ENCODE measurements at places on chromosomes 12 and 14.

DNA sequence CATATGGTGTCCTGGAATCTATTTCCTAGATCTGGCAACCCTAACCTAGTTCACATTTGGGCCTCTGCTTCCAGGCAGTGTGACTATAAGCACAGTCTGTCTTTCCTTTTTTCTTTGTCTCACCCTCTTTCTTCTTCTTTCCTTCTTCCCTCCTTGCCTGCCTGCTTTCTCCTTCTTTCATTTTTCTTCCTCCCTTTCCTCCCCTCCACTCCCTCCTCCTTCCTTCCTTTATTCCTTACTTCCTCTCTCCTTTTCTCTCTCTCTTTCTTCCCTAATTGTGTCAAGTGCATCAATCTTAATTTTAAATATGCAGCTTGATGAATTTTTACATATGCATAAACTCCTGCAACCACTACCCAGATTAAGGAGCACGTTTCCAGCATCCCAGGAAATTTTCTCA is 4.6 kb upstream of the DAO start:
- DNase-seq, result no peak

DNA sequence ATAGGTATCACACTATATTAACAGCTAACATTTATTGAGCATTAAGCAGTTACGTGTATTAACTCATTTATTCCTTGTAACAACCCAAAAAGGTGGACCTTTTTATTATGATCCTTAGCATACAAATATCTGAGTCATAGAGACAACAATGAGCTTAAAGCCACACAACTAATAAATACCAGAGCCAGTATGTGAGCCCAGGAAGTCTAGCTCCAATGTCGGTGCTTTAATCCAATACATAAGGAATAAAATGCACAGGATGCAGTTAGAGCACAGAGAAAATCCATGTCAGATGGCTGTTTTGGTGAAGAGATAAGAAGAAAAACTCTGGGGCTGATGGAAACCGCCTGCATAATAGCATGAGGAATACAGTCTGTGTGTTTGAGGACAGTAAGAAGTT is 888.6 kb downstream of the TMTC2 start:
- no peak for DNase-seq

DNA sequence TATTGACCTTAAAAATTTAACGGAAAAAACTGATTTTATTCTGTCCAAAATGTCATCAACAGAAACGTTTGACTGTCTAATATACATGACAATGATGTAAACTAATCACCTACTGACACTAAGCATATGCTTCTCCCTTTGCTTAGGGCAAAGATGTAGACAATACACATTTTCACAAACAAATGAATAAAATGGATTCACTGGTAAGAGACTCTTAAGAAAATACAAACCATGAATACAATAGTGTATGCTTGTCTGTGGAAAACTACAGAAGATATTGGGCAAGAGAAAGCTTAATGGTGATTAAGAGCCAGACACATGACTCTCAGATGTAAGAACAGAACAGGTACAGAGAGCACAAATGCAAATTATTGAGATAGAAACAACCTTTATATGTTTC is 1248.7 kb downstream of the FSCB start:
- no peak for DNase-seq

DNA sequence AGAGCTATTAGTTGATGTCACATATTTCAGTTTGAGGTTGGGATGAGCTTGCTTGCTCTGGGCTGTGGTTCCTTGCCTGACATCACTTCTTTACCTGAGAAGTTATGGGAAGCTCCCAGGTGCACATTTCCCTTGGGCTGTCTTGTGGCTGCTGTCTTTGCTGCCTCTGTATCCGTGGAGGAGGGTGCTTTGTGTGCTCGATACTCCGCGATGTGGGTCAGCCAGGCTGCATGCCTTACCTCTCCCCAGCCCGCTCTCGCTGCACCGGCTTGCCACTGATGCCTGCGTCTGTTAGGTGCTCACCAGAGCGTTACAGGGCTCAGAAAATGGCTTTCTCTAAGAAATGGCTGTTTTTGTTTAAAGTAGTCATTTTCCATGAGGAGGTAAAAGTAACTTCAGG is 19.6 kb downstream of the PELI2 start:
- DNase-seq, result no peak

DNA sequence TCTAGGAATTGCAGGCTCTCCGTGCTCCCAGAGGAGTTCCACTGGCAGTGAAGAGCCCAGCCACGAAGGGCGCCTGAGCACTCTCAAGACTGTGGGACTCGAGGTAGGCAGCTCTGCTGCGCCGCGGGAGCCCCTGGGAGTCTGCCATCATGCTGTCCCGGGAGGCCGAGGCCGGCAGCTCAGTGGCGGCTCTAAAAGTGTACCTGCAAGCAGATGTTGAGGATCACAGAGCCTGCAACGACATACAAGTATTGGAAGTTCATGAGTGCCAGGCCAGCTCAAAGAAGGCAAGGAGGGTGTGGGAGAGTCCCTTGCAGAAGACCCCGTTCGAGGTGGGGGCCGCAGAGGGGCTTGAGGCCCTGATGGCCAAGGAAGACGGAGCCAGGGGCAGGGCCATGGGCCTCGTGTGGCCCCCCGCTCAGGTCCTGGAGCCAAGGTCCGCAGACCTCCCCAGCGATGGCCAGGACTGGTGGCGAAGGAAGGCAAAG is 62.7 kb downstream of the MUCL1 start:
- no peak for DNase-seq

GRCh38 chr12:94110258-94110657 is 38.1 kb upstream of the PLXNC1 start:
- no peak for DNase-seq

DNA sequence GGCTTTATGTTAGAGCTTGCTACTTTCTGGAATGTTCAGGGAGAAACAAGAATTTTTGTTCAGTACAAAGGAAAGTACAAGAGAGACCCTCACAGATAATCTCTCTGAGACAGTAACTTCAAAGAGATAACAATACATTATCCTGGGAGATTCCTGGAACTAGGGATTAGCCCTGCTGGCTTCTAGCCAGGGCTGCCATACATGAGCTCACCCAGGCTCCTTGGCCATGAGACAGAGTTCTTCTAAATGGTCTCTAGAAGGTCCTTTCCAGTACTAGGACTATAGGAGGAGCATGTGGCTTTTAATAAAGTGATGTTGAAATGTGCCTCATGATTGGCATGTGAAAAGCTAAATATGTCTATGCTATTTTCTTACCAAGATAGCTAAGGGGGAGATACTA is 342.5 kb downstream of the EMP1 start:
- no peak for DNase-seq

DNA sequence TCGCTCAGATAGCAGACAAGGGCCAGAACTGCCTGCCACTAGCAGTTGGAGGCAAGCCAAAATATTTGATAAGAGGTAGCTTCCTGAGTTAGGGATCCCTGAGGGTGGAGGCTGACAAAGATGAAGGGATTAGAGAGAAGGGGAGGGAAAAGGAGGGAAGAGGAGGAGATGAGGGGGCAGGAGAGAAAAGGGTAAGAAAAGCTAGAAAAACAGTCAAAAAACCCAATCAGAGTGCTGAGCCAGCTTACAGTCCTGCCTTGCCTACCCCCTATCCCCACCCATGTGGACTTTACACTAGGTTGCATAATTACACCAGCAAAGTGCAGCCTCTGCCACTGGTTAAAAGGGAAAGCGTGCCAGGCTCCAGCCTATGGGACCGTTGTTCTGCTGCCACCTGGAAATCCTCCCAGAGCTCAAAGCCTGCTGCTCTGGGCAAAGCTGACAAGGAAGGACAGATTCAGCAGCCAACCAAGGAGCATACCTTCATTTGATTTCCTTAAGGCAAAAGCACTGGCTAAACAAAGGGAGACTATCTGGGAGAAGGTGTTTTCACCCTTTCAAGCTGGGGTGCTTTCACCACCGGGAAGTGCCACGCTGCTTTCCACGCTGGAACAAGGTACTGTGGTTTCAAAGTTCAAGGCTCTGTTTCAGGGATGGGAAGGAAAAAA is 3.8 kb upstream of the NUMB start:
- no peak for DNase-seq

DNA sequence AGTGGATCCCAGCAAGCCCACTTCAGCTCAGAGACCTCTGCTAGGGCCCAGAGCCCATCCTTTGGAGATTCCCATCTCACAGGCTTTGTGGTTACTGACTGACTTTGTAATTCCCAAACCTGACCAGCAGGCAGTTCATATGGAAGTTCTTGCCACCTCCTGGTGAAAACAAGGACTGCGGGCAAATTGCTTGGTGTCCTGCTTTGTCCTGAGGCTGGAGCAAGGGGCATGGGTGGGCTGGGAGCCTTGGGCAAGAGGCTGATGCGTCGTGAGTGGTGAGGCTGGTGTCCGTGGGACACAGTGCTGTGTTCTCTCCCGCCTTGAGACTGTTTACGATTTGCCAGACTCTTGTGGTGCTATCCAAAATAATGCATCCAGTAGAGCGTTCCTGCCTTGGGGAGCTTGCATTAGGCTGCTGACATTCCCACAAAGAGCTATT is 91.0 kb downstream of the LRRC74A start:
- no peak for DNase-seq

- DNase-seq, result no peak
These were observed 221.8 kb downstream of the PHLDA1 start for GRCh38 chr12:75809746-75810145.

GRCh38 chr14:89470401-89470800 is 53.4 kb upstream of the FOXN3 start:
- DNase-seq, result no peak

- DNase-seq, result no peak
These were observed 32.6 kb downstream of the ARMH4 start for GRCh38 chr14:58119381-58119780.

GRCh38 chr12:67751381-67751928 is 102.9 kb downstream of the DYRK2 start:
- no peak for DNase-seq

- DNase-seq, result no peak
These were observed 14.9 kb upstream of the SCFD1 start for GRCh38 chr14:30607156-30607780.

DNA sequence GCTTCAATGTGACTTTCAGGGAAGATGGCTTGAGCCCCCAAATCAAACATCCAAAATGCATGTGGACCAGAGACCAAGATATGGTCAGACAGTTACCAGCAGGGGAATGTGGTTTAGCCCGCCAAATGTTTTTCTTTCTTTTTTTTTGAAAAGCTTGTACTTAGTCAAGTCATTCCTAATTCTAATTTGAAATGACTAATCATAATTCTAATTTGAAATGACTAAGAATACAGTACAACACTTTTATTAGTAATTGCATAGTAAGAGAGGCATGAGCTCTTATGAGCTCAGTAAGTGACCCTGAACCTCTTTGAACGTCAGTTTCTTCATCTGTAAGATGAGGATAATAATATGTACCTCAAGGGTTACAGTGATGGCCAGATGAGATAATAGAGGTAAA is 72.4 kb downstream of the HECTD4 start:
- no peak for DNase-seq

DNA sequence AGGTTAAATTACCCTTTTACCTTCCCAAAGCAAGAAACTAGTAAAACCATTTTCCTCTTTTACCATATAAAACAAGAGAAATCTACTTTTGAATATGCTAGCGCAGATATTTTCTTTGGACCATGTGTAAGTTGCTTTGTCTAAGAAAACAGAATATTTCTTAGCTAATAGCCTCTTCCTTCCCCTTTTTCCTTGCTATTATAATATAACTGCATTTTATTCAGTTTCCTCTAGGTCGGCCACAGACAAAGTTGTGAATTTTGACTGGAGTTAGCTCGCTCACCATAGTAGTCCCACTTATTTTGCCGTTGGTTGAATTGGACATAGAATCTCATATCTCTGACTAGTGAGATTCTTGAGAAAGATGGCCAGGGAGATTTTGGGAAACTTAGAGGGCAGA is 115.6 kb downstream of the PLEKHA5 start:
- no peak for DNase-seq

DNA sequence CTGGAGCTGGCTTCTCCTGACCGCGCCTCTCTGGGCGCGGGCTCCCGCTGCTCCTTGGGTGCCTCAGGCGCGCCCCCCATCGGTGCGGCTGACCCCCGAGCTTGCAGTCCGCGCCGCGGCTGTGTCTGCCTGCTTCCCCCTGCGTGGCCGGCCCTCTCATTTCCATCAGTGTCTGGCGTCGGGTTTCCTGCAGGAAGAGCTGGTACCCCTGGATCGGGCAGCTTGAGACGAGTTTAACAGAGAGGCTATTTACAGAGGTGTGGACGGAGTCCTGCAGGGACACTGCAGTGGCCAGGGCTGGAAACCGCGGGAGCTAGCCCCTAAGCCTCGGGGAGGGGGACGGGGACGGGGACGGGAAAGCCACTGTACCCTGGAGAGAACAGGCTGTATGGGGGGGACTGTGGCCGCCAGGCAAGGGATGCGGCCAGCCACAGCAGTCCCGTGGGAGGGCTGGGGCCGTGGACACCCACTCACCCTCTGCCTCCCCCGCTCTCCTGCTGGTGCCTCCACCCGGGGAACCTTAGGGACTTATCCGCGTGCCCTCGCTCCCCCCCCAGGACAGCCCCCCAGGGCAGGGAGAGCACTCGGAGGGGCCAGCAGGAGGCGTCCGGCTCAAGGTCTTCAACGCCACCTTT is 3.7 kb upstream of the CACNA2D4 start:
- no peak for DNase-seq

DNA sequence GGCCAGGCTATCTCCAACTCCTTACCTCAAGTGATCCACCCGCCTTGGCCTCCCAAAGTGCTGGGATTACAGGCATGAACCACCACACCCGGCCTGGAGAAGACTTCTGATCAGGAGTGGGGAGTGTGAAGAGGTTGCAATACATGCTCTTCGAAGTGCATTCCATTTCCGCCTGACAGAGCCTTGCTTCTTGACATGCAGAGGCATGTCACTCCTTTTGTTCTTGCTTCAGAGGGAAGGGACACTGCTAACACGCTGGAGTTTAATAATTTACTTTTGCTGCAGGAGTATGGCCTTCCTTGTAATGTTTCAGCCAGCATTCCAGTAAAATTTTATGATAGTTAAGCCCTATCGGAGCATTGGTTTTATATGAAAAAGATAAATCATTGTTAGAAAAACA is 74.9 kb downstream of the SLC25A47 start:
- DNase-seq, result no peak

GRCh38 chr14:87864356-87865270 is 128.4 kb downstream of the GALC start:
- no peak for DNase-seq

DNA sequence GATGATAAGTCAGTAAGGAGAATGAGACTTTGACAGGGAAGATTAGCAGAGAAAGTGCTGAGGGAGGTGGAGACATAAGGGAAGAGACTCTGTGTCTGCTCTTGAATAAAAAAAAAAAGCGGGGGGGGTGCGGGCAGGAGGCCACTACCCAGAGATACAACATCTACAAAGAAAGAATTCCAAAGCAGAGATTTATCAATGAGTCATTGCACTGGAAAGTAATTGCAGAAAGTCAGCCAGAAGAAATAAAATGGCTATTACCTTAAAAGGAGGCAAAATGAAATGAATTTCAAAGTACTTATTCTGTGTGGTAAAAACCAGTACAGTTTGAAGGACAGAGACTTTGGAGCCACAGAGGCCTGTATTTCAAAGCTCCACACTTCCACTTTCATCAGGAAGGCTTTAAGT is 267.1 kb upstream of the PRKD1 start:
- DNase-seq, result no peak

DNA sequence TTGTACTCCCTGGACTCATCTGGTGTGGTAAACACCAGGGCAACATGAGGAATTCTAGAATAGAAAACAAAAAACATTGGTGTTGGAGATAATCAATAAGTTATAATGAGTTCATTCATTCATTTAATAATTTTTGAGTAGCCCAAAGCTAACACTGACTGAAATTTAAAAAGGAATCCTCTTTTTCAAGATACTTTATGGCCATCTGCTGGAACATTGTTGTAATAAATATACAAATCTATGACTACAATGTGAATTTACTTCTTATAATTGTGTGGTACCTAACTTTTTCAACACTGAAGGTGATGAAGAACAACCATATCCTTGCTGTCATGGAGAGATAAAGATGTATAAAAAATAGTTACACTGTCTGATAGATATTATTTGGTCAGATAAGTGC is 687.3 kb upstream of the MIS18BP1 start:
- no peak for DNase-seq

All from stimulated activated CD8-positive, alpha-beta memory T cell treated with anti-CD3 and anti-CD28 coated beads, Interleukin-7, amount 100 ng/mL, for 1 hour (primary cell).